ENCODE measurements at places on chromosomes 4 and X.

DNA sequence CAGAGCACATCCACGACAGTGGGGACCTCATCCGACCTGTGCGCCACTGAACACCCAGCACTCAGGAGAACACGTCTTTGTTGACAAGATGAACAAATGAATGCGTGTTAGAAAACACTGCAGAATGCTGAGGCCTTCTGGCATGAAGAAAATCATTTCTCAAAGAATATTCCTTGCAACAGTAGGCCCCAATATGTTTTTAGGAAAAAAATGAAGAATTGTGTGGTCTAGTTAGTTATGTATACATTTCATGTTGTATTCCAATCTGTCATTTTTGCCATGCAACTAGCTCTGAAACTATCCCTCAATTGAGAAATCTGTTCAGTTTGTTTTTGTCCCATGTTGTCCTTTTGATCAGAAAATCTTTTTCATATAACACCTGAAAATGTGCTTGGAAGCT, 77.4 kb upstream of the MAD2L1 start:
- no peak for DNase-seq

GRCh38 chrX:110012818-110013485, 10.0 kb downstream of the TMEM164 start:
- no peak for DNase-seq

- DNase-seq, result no peak
Observed at GRCh38 chr4:128524311-128524710, 236.7 kb upstream of the PGRMC2 start.

DNA sequence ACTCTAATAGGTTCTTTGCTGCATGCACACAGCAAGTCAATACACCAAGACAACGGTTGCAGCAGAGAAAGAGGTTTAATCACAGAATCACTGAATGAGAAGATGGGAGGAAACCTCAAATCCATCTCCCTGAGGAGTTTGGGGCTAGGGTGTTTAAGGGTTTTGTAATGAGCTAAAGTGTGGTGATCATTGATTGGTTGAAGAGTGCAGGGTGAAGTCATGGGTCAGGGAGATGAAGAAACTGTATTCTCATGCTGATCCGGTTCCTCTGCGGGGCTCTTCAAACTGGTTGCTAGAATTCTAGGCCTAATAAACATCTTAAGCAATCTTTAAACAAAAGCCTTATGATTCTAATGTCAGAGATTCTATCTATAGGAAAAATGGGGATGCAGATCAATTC, 432.5 kb upstream of the FAM47C start:
- no peak for DNase-seq

DNA sequence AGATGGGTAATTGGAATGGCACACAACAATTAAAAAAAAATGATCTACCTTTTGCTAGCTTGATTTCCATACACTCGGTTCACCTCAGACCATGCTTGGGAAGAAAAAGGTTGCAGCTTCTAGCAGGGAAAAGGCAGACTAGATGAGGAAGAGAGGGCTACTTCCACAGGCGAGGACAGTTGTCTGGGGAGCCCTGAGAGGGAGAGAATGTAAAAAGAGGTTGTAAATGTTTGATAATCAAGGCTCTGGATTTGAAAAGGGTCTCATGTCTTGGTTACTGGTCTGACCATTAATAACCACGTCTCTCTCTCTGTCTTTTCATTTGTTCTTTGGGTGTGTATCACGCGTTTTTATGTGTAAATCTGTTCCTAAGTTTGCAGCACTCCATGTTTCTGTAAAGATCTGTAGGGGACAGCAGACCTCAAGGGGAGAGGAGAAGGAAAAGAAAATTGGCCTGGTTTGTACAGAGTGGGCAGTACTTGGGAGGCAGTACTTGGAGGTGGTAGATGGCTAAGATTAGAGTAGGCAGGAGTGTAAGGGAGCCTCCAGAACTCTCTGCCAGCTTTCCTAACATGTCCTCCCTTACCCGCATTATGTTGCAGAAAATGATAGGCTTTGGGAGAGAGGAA, 750 bp downstream of the ARMCX5 start:
- peak; percentile 1 for DNase-seq

GRCh38 chrX:154603438-154604430, 15.3 kb downstream of the CTAG1B start:
- DNase-seq, result no peak

GRCh38 chr4:38674258-38675144, 10.5 kb downstream of the KLF3 start:
- DNase-seq, result peak; percentile 45

DNA sequence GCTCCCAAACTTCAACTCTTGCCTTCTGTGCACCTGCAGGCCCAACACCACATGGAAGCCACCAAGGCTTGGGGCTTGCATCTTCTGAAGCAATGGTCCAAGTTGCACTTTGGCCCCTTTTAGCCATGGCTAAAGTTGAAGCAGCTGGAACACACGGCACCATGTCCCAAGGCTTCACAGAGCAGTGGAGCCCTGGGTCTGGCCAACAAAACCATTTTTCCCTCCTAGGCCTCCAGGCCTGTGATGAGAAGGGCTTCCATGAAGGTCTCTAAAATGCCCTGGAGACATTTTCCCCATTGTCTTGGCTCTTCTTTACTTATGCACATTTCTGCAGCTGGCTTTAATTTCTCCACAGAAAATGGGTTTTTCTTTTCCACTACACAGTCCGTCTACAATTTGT, 61.3 kb upstream of the CYSLTR1 start:
- no peak for DNase-seq

DNA sequence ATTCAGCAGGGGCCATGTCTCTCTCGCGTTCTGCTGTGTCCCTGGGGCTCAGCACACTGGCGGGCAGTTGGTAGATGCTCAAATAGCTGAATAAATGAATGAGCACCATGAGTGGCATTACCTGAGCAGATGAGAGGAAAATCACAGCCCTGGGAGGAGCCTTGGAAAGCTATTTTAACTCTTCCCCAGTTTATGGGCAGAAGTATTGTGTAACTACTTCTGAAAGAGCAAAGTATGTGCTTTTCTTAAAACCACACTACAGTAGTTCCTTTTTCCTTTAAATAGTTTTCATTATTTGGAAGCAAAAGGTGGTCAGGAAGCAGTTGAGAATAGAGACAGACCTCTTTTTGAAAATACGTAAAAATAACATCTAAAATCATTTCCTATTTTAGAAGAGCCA, 3.0 kb upstream of the PLAC1 start:
- no peak for DNase-seq

GRCh38 chr4:167779864-167780263, 312.5 kb upstream of the ANXA10 start:
- DNase-seq, result no peak

DNA sequence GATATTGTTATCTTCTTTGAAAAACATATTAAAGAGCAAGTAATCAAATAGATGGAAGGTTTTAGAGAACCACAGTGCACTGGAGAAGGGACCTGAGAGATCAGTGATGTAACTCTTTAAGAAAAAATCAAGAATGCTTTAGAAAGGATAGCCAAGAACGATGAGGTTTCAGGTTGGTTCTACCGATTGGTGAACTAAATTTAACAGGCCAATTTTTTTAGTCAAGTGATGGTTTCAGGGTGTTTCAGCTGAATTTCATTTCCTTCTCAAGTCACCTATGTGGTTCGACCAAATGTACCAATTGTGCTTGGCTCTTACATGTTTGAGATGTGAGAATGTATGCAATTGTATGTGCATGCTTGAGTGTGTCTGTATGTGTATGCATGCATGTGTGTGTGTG, 26.5 kb downstream of the HS3ST1 start:
- no peak for DNase-seq

DNA sequence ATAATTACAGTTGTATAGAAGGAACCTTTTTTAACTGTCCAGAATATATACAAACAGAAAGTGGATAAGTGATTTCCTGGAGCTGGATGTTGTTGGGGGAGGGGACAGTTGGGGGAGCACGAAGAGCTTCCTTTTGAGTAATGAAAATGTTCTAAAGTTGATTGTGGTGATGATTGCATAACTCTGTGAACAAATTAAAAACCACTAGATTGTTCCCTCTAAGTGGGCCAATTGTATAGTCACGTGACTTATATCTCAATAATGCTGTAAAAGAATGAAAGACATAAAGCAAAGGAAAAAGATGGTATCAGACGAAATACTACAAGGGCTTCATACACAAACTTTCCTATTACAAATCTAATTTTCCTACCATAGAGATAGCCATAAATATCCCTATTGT, 2.7 kb downstream of the CT55 start:
- no peak for DNase-seq

GRCh38 chr4:141417387-141417786, 196.7 kb downstream of the ZNF330 start:
- DNase-seq, result no peak

DNA sequence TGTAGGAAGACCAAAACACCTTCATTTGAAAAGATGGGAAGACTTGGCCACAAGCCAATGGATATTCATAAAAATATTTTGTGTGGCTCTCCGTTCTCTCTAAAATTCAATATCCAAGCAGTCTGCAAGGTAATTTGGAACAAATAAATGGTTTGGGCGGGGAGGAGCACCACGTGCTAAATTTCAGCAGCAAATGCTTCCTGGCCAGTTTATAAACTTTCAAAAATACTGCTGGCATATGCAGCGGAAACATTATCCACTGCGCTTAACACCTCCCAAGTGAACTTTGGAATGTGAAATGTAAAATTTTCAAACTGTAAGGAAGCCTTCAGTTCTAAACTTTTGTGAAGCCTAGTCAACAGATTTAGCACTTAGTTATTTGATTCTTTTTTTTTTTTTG, 191.0 kb downstream of the NSUN7 start:
- DNase-seq, result no peak

- DNase-seq, result no peak
Observed at GRCh38 chr4:66430856-66431255, 760.6 kb upstream of the EPHA5 start.

DNA sequence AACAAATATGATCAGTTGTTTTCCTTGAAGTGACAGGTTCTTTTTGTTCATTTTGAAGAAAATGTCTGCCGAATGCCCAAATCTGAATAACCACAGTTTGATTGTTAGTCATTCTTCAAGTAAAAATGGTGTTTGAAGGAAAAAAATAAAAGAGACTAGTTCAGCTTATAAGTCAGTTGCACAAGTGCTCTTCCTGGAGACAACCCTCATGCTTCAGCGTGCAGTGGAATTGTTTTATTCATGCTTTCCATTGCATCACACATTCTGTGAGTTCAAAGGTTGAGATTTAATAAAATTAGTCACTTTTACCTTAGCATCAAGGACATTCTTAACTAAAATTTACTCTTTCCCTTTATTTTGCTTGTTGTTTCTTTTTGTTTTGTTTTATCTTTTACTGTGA, 404.9 kb downstream of the ZNF674 start:
- no peak for DNase-seq

DNA sequence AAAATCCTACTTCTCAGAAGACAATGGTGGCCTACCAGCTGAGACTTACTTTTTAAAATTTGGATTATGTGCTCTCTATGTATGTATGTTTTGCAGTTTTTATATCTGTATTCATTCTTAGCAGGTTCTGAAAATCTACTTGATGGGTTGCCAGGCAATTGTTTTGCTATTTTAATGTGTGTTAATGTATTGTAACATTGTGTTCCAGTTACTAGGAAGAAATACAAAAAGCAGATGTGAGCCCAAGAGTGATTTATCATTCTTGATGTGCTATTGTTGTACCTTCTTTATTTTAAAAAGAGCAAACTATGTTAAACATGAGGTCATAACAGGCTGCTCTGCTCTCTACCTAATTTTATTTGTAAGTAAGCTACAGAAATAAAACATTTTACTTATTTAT, 81.9 kb downstream of the REPS2 start:
- no peak for DNase-seq

DNA sequence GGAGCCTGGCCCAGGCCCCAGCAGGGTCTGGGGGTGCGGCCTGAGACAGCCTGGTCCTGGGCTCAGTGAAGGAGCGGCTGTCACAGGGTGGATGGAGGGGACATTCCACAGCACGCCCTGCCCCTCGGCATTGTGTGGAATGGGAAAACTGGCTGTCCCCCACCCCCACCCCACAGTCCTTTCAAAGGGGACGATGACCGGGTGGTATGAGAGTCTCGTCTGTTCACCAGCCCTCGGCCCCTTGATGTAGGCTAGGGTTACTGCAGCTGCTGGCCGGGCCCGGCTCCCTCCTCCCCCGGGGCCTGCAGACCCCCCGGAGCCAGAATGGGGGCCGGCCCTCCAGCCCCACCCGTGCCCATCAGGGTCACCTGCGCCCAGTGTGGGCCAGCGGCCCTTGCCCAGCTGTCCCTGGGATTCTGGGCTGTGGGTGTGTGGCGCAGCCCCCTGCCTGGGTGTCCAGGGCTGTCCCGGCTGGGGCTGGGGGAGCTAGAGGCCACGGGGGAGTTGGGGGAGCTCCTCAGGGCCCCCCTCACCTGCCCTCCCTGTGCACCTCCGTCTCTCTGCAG, 11.7 kb downstream of the FGFRL1 start:
- no peak for DNase-seq

GRCh38 chrX:139969286-139969685, 4.0 kb upstream of the CXorf66 start:
- DNase-seq, result no peak

- DNase-seq, result no peak
Observed at GRCh38 chrX:82127228-82128123, 925.6 kb downstream of the SH3BGRL start.

GRCh38 chr4:87982036-87982435, 6.5 kb downstream of the SPP1 start:
- DNase-seq, result no peak

DNA sequence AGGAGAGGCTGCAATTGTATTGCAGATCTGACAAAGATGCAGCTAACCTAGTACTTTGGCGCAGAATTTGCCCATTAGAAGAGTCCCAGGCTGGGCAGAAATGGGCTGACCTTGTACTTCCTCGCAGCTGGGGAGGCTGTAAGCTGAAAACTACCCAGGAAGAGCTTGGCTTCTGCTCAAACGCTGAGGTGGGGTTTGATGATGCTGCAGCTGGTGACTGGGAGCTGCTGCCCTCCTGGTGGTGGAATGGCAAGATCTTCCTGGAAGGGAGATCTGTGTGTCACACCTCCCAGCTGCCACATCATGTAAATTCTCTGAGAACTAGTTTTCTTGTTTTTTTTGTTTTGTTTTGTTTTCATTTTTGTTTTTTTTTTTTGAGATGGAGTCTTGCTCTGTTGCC, 17.4 kb downstream of the CCNG2 start:
- DNase-seq, result no peak

DNA sequence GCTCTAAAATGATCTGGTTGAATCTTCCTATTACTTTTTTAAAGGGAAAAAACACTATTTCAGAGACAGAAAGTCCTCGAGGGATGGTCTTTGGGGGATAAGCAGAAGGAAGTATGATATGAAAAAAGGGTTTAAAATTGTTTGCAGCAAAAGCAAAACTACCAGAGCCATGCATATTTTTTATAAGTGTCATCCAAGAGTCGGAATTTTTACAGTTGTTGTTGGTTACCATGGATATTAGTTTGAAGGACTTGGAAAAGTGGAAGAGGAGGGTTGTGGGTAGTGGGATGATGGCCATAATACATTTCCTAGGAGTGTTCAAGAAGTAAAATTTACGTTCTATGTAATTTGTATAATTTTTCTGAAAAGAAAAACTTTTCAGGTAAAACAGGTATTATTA, 134.4 kb downstream of the PCDH7 start:
- DNase-seq, result no peak

DNA sequence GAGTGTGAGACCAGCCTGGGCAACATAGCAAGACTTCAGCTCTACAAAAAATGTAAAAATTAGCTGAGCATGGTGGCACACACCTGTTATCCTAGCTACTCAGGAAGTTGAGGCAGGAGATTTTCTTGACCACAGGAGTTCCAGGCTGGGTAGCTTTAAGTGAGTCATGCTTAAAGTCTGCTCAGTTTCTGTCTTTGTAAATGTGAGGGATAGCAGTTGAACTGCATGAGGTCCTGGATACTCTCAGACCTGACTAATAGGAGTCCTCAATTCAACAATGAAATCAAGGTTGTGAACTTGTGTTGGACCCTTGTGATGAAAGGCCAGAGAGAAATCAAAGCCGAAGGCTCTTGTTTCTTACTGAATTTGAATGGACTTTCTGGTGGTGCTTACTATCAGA, 45.2 kb downstream of the STARD8 start:
- no peak for DNase-seq

Measured in Caco-2 (cell line).